Fibroblast of skin of left quadriceps (primary cell): ENCODE measurements at places on chromosomes 16 and 17.

DNA sequence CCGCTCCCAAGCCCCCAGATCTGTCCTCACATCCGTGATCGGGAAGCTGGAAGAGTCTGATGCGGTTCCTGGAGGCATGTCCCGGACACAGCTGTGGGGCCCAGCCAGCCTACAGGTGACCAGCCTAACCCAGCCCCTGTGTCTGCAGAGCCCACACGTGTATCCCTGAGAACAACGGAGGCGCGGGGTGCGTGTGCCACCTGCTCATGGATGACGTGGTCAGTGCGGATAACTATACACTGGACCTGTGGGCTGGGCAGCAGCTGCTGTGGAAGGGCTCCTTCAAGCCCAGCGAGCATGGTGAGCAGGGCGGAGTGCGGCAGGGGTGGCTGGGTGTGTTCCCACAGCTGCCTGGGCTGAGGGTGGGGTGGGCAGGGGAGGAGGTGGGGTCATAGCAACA is 30.9 kb downstream of the IL4R start:
- no peak for DNase-seq

DNA sequence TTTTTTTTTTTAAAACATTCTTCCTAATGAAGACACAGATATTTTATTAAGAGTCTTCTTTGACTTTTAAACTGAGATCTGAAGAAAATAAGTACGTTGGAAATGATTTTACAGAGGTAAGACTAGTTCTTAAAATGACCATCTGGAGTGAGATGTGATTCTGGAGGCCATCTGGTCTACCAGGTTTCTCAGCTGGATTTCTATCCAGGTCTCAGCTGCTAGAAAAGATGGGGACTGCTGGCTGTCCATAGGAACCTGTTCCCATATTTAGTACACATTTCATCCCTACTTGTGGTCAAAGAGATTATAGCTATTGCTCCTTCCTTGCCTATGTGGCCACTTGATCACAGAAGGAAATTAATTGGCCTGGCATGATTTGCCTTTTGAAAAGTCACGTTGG is 12.2 kb downstream of the PMFBP1 start:
- no peak for DNase-seq

DNA sequence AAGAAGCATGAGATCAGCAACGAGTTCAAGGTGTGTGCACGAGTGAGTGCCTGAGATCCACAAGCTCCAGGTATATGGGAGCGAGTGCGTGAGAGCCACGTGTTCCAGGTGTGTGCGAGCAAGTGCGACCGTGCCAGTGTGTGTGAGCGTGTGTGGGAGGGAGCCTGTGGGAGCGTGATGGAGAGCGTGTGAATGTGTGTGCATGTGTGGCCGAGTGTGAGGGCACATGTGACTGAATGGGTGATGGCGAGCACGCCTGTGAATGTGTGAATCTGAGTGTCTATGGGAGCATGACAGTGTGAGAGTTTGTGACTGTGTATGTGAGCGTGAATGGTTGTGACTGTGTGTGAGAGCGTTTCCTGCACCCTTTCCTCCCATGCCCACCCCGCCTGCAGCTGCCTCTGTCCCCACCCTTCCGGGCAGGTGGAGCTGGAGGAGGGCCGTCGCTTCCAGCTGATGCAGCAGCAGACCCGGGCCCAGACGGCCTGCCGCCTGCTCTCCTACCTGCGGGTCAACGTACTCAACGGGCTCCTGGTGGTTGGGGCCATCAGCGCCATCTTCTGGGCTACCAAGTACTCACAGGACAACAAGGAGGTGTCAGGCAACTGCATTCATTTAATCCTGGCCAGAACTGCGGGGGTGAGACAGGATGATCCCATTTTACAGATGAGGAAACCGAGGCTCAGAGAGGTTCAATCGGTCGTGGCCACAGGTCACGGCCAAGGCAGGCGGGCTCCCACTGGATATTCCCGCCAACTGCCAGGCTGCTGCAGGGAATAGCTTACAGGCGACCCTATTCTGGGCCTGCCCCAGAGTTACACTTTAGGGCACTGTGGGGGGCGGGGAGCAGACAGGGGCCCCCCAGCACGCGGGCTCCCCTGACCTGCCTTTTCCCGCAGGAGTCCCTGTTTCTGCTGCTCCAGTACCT is 3.7 kb downstream of the TMC8 start:
- DNase-seq, result no peak

GRCh38 chr17:45221081-45222013 is at the start of gene FMNL1:
Gene FMNL1 (plus strand): TSS chr17:45221885. CDS start chr17:45222125, 240 bp downstream.
- DNase-seq, result no peak

DNA sequence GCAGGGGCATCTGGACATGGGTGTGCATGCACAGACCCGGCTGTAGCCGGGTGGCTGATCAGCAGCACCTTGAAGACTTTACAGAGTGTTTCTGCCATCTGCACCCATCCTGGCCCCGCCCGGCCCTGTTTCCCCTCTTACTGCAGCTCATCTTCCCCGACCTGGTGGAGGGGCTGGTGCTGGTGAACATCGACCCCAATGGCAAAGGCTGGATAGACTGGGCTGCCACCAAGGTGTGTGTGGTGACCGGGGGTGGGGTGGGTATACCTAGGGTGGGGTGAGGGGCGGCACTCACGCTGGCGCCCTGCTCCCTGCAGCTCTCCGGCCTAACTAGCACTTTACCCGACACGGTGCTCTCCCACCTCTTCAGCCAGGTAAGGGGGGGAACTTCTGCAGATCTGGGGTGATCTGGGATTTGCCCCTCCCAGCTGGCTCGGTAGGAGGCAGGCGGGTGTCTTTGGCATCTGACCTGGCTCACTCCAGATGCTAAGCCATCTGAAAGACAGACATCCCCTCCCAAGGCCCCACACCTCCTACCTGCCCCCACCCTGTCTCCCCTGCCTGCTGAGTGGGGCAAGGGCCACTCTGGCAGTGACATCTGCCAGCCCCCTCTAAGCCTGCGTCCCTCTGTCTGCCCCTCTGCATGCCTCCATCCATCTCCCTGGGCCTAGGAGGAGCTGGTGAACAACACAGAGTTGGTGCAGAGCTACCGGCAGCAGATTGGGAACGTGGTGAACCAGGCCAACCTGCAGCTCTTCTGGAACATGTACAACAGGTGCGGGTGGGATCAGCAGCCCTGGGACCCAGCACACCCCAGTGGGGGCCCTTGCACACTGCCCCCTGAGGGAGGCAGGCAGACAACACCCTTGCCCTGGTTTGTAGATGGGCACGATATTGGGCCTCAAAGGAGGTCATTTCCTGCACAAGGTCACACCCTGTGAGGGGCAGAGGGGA is 6.6 kb downstream of the NDRG4 start:
- DNase-seq, result no peak

DNA sequence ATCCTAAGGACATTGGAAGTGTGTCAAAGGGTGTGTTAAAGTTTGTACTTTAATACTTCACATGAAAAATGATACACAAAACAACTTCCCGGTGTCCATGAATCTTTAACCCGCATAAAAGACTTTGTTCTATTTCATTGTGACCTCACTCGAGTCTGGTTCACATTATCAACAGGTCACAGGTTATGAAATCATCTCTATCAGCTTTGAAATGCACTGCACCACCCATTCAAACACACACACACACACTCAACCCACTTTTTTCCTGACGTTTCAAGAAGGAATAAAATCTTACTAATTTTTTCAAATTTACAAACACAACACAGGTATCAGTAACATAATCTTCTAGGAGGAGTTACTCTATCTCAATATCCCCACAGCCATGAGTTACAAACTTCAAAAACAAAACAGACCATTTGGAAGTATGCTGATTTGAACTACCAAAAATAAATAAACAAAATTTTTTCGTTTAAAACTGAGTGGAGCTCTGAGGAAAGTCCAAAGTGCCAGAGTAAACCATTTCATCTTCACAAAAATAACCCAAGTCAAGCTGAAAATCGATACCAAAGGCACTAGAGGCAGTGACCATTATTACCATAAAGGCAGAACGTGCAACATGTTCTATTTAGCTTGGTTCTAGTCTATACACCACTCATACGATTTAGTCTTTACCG is 2.7 kb downstream of the ACOX1 start:
- no peak for DNase-seq

- DNase-seq, result no peak
These were observed 720 bp upstream of the ZPBP2 start for GRCh38 chr17:39867084-39867879.

GRCh38 chr17:48228720-48229119 is 121.2 kb downstream of the SNX11 start:
- DNase-seq, result no peak

DNA sequence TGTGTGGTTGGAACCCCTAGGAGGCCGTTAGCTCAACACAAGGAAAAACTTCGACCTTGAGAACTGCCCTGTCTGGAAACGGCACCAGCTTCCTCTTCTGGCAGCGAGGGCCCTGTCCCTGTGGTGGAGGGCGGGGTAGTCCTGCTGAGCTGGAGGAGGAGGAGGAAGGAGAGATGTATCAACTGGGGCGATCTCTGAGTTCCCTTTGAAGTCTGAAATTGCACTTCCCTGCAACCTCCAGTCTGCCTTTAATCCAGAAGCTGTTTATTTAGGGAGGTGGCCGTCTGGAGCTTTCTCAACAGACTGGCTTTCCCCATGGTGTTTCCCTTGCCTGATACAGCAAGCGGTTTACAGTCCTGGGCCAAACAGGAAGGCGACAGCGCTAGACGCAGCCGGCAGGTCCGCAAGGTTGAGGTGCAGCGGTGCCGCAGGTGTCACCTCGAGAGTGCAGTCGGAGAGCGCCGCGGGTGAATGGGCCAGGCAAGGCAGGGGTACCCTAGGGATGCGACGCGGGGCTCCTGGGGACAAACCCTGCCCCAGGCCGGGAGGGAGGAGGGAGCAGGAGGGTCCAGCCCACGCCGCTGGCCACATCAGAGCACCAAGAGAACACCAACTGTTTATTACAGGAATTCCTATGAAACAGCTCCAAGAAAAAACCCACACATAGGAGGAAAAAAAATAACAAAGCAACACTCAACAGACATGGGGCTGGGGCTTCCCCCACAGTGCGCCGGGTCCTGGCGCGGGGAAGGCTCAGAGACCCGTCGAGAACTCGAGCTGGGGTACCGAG is 11.4 kb upstream of the MRPS23 start:
- no peak for DNase-seq

GRCh38 chr17:48928876-48929811 is 15.5 kb downstream of the SNF8 start:
- DNase-seq, result no peak
